ENCODE measurements at places on chromosomes 12 and 14.
A peak's percentile ranks its signal among the peaks of the same experiment; 100 is the strongest.

- no peak for DNase-seq
Measured at GRCh38 chr14:89701211-89702043, 253.1 kb downstream of the EFCAB11 start.

DNA sequence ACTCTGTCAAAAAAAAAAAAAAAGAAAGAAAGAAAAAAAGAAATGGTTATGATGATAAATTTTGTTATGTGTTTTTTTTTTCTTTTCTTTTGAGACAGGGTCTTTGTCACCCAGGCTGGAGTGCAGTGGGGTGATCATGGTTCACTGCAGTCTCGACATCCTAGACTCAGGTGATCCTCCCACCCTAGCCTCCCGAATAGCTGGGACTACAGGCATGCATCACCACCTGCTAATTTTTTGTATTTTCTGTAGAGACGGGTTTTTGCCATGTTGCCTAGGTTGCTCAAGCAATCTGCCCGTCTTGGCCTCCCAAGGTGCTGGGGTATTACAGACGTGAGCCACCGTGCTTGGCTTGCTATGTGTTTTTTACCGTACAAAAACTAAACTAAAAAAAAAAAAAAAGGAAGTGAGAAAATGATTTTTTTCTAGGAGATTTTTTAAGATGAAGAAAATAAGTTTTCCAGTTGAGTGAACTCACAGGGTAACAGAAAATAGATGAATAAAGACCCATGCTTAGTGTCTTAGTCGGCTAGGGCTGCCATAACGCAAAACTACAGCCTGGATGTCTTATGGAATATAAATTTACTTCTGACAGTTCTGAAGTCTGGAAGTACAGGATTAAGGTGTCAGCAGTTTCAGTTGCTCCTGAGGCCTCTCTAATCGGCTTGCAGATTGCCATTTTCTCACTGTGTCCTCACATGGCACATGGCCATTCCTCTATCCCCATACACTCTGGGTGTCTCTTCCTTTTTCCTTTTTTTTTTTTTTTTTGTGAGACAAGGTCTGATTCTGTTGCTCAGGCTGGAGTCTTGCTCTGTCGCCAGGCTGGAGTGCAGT, 13.2 kb upstream of the APOF start:
- DNase-seq, result no peak

DNA sequence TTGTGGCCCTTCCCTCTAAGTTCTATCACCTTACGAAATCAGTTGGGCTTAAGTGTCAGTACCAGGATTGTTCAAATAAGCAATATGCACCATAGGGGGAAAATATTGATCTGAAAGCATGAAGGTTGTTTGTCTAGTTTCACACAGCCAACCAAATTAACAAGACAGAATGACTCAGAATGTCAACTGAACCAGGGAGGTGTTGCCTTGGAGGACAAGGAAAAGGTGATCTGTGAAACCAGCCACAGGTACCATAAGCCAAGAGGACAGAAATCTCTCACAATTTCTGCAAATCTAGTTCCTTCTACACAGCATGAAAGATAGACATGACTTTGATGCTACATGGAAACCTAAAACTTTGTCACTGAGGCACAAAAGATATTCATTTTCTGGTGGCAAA, 297.9 kb downstream of the BCL11B start:
- DNase-seq, result no peak

- no peak for DNase-seq
Measured at GRCh38 chr12:125633686-125634085, 568.5 kb downstream of the AACS start.

DNA sequence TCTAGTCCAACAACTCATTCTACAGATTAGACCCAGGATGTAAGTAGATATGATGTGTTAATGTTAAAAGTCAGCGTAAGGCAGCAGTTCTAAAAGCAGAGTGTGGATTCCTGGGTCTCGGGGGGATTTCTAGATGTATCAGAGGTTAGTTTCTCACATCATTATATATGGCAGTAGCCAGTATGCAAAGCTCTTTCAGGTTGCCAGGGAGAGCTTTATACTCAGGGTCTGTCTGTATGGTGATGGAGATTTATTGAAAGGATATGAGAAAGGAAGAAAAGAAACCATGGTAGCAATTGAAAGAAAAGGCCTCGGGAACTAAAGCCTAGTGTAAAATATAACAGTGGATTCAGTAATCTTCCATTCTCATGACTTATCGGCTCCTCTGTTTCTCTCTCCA, 26.2 kb upstream of the PAWR start:
- DNase-seq, result no peak

DNA sequence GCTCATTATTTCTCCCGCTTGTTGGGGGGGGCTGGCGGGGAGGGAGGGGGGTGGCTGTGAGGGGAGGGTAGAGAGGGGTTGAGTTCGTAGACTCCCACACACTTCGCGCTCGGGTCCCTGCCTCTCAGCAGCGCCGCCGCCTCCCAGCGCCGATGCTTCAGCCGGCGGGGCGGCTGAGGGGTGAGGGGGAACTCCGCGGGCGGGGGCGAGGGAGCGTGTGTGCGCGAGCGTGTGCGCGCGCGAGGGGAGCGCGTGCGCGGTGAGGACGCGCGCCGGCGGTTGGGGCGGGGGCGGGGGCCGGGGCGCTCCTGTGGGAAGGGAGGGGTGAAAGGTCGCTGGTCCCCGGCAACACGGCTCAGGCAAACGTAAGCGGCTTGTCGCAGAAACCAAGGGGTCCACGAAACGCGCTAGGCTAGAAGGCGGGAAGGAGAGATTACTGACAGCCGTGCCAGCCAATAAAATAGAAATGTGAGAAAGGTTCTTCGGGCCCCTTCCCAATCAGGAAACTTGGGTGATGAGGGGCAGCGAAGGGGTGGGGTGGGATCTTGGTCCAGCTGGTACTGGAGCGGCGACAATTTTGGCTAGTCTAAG, 343 bp upstream of the NOVA1 start:
- DNase-seq, result no peak

GRCh38 chr12:71865166-71865713, 25.7 kb downstream of the TBC1D15 start:
- peak; percentile 72 for DNase-seq

GRCh38 chr14:69553252-69553651, 21.4 kb downstream of the CCDC177 start:
- peak; percentile 4 for DNase-seq

DNA sequence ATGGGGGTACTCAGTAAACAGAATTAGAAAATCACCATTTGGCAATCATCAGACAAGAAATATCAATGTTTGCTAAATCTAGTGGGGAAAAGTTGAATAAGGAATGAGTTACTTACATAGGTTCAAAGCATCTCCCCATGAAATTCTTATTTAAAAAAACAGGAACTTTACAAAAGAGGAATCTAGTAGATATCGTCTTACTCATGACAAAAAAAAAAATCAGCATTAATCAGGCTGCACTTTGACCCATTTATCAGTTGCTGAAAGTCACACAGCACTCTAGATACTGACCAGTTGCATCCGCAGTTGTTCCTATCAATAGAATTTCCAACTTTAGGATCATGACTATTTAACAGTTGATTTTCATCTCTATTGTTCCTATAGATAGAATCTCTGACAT, 5.8 kb upstream of the DICER1 start:
- no peak for DNase-seq

DNA sequence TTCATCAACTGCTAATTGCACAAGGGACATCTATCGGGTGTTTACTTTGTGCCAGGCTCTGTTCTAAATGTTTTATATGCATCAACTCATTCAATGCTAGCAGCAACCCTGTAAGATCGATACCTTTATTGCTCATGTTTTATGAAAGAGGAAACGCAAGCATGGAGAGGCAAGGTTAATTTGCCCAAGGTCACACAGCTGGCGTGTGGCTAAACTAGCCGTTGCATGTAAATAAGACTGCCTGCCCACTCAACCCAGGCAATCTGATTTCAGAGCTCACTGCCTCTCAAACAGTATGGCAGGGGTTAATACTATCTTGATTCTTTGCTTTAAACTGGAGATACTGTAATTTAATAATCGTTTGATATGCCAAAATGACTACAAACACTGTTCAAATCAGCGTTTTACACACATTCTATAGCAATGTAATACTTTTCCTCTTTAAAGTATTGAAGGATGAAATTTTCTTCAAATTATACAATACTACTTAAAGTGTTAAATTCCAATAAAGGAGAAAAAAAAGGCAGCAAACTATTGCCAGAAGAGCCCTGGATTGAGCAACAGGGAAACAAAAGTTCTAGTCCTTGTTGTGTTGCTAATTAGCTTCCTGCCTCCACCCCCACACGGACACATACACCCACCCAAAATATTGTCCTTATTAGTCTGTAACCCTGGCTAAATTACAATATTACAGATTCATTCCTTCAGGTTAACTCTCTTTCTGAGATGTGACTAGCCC, 39.1 kb upstream of the DHRS7 start:
- no peak for DNase-seq

DNA sequence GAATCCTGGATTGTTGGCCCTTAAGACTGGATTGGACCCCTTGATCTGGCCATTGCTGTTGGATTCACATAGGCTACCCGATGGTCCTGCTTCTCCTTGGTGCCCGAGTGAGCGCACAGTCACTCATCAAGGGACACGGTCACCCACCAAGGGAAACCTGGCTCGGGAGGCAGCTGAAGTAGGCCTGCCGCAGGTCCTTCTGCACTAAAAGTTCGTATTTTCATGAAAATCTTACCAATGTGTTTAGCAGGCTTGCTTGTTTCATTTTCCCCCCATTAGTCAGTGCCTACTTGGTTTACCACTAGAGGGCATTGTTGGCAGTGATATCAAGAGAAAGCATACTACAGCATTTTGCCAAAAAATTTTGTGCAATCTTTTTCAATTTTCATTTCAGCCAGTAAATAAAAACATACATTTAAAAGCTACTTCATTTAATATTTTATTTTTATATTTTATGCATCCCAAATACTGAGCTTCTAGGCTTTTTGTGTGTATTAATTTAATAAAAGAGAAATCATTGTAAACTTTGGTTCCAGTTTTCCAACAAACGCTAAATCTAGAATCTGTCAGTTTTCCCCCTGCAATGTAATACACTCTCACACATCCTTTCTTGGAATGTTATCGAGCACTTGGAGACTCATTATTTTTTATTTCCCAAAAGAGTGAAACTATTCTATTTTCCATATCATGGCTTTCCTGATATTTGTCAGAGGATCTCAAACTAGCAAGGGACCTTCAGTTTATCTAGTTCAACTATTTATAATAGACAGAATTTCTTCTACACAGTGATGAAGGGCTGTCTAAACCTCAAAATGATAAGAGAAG, 116.7 kb downstream of the LMNTD1 start:
- DNase-seq, result no peak

DNA sequence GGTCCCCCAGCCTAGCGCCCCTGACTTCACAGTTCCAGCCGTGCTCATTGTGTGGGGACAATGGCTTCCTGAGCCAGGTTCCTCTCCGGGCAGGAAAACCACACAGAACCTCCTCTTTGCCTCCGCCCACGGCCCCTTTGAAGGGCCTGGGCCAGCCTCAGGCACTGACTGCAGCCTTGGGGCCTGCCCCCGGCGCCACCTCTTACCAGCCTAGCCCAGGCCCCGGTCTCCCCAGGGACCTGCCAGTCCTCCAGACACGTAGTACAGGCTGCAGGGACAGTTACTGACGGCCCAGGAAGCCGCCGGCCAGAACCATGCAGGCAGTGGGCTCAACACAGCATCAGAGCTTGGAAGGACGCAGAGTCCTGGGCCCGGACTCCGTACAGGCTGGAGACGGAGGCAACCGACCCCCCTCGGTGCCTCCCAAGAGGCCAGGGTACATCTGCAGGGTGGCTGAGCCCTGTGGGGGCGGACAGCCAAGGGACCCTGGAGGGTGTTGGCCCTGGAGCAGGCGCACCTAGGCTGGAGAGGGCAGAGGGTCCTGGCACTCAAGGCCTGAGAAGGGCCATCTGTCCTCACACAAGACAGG, 20.9 kb upstream of the NUDT14 start:
- no peak for DNase-seq

GRCh38 chr14:68789821-68790643, 2.8 kb downstream of the ZFP36L1 start:
- no peak for DNase-seq

DNA sequence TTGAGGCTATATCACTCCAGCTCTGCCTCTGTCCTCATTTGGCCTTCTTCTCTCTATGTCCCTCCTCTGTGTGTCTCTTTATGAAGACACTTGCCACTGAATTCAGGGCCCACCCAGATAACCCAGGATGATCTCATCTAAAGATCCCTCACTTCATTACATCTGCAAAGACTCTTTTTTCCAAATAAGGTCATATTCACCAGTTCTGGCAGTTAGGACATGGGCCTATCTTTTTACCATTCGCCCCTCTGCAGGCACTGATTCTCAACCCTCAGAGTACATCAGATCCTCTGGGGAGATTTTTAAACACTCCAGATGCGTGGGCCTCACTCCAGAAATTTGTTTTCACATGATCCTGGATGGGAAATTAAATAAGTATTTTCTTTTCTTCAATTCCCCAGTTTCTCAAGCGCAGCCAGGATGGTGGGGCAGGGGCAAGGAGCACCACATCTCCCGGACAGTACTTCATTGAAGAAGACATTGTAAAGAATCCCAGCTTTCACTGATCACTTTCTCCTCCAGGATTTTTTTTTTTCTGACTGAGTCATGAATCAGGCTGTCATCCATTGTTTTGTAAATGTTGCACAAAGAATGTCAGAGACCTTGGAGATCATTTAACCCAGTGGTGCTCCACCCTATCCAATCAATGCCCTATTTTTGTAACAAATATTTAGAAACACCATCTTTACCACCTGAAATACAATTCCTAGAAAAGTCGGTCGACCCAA, 27.4 kb downstream of the CRACR2A start:
- DNase-seq, result no peak

- DNase-seq, result no peak
Measured at GRCh38 chr14:71060274-71060673, 153.0 kb downstream of the PCNX1 start.

GRCh38 chr12:87365423-87365822, 663.8 kb downstream of the C12orf50 start:
- DNase-seq, result no peak

GRCh38 chr12:106106061-106106566, 32.6 kb downstream of the NUAK1 start:
- no peak for DNase-seq

DNA sequence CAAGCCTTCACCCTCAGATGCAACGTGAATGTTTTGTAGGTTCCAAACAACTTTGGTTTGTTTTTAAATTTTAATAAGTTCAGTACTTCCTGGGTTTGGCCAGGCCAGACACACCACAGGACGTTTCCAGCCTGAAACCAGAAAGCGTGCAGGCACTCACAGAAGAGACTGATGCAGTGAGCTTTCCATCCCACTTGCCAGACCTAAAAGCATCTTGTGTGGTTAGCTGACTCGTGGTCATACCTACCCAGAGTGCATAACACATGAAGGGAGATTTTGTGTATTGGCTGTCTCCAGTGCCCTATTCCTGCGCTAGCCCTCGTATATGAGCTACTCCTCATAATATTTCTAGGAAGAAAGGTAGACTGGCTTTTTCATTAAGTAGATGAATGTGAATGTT, 297.3 kb upstream of the FAR2 start:
- DNase-seq, result no peak

DNA sequence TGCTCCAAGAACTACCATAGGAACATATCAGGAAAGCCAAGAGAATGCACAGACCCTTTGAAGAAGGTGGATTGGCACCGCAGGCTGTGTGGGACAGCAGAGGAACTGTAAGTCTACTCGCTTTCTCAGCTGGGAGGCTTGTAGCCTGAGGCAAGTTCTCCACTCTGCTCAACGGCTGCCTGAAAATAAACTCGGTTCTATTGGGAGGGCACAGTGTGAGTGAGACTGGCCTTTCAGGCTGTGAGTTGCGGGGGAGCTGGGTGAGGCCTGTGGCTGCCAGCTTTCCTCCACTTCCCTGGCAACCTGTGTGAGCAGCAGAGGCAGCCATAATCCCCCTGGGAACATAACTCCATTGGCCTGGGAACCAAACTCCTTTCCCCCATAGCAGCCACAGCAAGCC, 132.1 kb downstream of the ANKS1B start:
- DNase-seq, result no peak

GRCh38 chr14:52244328-52244727, 23.2 kb upstream of the PTGDR start:
- DNase-seq, result no peak
